Stimulated activated naive CD8-positive, alpha-beta T cell treated with anti-CD3 and anti-CD28 coated beads, Interleukin-15, amount 100 ng/mL, for 72 hours (primary cell): ENCODE measurements at places on chromosomes 1 and 21.

GRCh38 chr1:226590614-226591013 lies 42.0 kb downstream of the STUM start:
- DNase-seq: no peak

GRCh38 chr1:185720633-185721272 lies 13.4 kb upstream of the HMCN1 start:
- DNase-seq: no peak

DNA sequence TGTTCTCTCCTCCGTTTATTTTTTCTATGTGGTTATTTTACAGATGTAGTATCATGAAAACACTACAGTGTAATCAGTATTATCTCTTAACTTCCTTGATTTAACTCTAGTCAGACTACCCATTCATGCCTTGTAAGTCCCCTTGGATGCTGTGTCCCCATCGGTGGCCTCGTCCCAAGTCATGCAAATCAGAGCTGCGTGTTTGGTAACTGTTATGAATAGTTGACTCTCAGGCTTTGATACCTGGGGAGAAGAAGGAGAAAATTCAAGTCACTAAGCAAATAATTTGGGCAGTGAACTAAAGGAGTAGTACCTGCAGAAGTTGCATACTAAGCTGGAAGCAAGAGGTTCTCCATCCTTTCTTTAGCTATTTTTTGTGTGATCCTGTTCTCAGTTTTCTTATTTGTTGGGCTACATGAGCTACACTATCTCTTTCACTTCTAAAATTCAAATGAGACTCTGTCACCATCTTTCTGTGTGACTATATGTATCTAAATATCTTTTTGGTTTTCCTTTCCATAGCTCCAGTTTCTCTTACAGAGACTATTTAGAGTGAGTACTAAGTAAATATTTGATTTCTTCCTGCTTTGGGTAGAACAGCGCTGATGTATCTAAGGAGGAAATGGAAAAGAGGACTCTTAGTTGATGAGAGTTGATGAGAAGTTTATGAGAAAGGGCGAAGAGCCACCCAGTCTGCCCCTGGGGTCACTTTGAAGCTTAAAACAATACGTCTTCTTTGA lies 50.9 kb downstream of the VANGL2 start:
- DNase-seq: no peak

GRCh38 chr1:34362949-34363348 lies 186.2 kb downstream of the C1orf94 start:
- no peak for DNase-seq

DNA sequence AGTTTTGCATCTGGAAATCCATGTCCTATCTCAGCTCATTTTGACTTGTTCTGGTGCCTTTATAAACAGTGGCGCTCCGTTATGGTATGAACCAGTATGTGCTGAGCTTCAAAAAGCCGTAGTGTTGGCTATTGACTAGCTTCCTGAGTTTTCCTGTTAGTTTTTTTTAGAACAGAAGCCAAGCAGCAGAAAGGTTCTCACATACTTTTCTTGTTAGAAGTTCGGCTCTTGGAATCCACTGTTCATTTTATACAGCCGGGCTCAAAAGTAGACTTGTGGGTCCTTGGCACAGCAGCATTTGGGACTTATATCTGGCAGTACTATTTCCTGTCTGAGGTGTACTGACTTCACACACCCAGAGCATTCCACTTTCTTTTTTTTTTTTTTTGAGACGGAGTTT lies 63.8 kb downstream of the TBCE start:
- no peak for DNase-seq

DNA sequence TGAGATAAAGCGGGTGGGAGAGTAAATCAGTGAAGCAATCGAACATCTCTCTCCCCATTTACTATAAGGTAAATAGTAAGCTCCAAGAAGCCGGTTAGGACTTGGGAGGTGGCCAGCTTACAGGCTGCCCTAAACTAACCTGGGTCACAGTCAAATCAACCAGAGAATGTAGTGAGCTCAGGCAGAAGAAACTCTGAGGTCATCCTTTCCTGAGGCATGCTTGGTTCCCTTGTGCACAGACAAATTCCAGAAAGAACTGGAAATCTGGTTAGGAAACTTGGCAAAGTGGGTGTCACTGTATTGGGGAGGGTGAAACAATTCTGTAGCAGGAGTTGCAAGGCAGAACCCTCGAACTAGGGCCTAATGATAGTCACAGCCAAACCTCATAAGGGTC lies 72.5 kb downstream of the NTMT2 start:
- DNase-seq: no peak

DNA sequence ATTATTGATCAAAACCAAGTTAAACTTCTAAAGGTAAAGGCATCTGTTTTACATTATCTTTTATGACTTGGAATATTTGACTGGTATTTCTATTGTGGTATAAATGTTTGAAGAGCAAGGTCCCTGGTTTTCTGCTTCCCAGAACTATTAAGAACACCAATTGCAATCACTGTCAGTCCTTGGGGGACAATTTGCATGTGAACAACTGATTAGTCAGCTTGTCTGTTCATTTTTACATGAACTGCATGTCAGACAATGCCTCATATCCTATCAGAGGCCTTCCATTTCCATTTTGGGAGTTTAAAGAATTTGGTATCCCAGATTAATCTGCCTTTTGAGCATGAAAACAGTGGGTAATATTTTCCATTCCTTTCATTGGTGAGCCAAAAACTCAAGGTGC lies 654.9 kb upstream of the USP24 start:
- DNase-seq: no peak
